T-helper 17 cell (primary cell): ENCODE measurements at places on chromosomes 7 and 10. TPM values are rescaled to one million over a fixed set of nuclear protein-coding genes. Genes with fewer than 3 reads are reported as not detected.

- no peak for DNase-seq
Observed at GRCh38 chr10:114095559-114096337, 52.1 kb downstream of the ADRB1 start.

- DNase-seq: no peak
Observed at GRCh38 chr7:35401217-35401879, 147.4 kb upstream of the TBX20 start.

GSTO2 gene
- 0.70 TPM for total RNA-seq

GRCh38 chr10:92914478-92915325 is 66.4 kb downstream of the EXOC6 start:
- DNase-seq: peak; percentile 13

DNA sequence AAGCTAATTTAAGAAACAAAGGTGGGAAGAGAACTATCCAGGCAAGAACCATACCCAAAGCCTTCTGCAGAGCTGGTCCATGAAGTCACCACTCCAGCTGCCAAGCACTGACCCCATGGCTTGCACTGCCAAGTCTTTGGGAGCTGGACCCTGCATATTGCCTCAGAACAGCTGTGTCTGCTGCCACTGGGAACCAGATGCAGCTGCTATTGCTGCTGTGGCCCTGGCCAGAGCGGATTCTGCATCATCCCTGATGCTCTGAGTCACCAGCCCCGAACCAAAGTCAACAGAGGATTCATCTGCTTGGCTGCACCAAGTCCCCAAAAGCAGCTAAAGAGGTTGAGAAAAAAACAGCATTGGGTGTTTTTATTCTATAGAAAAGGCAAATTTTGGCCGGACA is 39.2 kb upstream of the GSAP start:
- DNase-seq: no peak

GRCh38 chr10:110845192-110845755 is 26.5 kb upstream of the PDCD4 start:
- DNase-seq: no peak

NRG3 gene
- total RNA-seq: not detected

- DNase-seq: no peak
Observed at GRCh38 chr10:64261092-64261491, 739.9 kb downstream of the REEP3 start.

CCSER2 gene
- 138 TPM for total RNA-seq

PPP1R17 gene
- total RNA-seq: not detected

DNA sequence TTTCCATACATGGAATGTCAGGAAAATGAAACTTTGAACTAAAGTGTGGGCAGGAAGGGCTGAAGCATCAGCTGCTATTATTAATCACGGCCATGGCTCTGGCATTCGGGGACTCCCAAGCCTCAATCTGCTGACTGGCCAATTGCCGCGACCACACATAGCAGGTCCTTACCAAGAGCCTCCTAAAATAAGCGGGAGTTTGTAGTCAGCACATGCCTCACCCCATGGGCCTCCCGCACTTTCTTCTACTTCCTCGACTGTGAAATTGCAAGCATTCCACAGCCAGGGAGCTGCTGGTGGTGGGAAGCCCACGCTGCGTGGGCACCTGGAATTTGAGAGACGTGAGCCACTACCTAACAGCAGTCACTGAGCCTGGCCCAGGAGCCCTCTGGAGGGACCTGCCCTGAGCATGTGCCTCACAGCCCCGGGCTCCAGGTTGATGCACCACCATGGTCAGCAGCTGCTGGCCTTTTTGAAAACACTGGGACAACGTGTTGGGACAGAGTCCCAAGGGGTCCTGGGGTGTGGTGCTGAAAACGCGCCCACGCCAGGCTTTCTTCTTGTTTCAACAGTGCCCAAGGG is 211.4 kb downstream of the TNS3 start:
- DNase-seq: no peak

DNA sequence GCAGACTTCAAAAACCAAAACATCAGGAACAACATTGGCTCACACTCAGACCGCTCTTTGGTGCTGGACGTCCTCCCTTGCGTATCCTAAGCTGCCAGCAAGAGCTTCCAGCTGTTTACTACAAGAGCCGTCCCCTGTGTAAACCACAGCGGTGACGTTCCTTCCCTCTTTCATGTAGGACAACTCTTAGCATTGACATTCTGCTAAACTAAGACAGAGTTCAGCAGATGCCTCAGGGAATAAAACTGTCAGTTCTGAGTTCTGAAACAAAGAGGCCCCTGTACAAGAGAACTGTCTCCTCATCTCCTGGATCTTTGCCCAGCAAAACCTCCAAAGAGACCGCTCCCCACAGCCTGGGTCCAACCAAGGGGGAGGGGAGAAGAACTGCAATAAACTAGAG is 57.8 kb upstream of the OPALIN start:
- DNase-seq: no peak

DNA sequence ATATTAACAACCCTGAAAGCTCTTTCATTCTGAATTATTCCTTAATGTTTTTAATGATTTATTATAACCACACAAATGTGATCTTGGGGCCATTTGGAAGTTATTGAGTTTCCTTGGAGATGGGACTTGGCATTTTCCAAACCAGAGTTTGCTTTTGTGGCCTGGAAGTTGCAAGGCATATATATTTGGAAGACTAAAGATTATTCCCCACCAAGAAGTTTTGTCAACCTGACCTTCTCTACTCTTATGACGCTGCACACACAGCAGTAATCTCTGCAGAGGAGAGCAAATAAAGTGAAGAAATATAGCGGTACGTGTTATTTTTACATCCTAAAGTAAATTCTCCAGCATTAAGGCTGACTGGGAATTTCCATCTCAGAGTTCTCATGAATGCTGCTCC is 397.0 kb downstream of the LRMDA start:
- DNase-seq: no peak

GRCh38 chr10:69146759-69147158 is 22.8 kb downstream of the VPS26A start:
- DNase-seq: no peak

INA gene
- total RNA-seq: not detected

GRCh38 chr7:143279186-143280098 is 5.3 kb upstream of the TMEM139 start:
- no peak for DNase-seq

DNA sequence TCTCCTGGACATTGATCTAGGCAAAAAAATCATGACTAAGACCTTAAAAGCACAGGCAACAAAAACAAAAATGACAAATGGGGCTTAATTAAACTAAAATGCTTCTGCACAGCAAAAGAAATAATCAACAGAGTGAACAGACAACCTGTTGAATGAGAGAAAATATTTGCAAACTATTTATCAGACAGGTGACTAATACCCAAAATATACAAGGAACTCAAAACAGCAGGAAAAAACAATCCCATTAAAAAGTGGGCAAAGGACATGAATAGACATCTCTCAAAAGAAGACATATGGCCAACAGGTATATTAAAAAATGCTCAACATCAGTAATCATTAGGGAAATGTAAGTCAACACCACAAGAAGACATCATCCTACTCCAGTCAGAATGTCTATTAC is 166.8 kb downstream of the MTERF1 start:
- no peak for DNase-seq

BBS9 gene
- 23.4 TPM for total RNA-seq

GRCh38 chr7:151847681-151848081 is 29.2 kb downstream of the PRKAG2 start:
- DNase-seq: no peak

AKR1C4 gene
- total RNA-seq: not detected

MINDY4 gene
- 1.6 TPM for total RNA-seq

DNA sequence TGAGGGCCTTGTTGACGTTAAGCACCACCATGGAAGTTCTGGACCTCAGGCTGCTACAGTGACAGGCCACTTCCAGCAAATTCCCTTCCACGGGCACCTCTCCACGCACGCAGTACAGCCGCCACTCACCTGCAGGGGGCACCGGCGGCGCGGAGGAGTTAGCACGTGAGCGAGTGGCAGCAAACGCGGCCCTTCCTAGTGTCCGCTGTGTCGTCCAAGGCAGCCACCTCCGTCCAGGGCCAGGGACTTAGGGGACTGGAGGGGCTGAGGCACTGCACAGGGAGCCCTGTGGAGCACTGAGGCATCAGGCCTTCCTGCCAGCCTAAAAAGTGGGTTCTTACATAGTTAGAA is 164.4 kb downstream of the SVIL start:
- DNase-seq: no peak

GRCh38 chr10:98097616-98098015 is 36.8 kb upstream of the R3HCC1L start:
- no peak for DNase-seq

DNA sequence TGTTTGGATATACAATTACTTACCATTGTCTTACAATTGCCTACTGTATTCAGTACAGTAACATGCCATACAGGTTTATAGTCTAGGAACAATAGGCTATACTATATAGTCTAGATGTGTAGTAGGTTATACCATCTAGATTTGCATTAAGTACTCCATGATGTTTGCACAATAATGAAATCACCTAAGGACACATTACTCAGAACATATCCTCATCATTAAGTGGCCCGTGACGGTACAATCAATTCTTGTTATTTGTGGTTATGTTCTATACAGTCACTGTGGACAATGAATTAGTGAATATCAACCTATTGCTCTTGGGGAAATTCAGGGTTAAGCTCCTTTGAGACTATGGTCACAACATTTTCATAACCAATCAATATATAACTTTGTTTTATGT is 75.6 kb downstream of the MICU1 start:
- no peak for DNase-seq

- DNase-seq: no peak
Observed at GRCh38 chr10:133013463-133013862, 71.1 kb upstream of the CFAP46 start.

ACTL6B gene
- total RNA-seq: not detected

GRCh38 chr7:17058568-17058967 is 176.8 kb upstream of the AGR3 start:
- DNase-seq: no peak

DNA sequence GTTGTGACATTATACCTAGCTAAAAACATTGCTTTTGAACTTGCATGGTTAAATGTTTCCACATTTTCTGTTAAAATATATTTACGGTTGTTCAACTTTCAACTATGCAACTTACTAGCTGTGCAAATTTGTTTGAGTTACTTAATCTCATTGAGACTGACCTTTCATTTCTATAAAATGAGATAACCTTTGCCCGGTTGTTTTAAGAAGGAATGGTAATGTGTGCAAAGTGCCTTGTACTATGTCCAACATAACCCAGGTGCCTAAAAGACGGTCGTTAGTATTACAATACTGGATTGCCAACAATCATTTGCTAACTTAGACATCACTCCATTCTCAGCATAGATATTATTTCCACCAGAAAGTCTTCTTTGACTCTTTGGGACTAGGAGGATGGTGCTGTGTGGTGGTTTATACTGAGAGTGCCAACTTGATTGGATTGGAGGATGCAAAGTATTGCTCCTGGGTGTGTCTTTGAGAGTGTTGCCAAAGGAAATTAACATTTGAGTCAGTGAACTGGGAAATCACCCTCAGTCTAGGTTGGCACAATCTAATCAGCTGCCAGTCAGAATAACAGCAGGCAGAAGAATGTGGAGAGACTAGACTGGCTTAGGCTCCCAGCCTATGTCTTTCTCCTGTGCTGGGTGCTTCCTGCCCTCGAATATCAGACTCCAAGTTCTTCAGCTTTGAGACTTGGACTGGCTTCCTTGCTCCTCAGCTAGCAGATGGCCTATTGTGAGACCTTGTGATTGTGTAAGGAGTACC is 85.2 kb upstream of the PDSS1 start:
- DNase-seq: no peak

PAX4 gene
- not detected for total RNA-seq

IL2RA gene
- total RNA-seq: 51.7 TPM

GRCh38 chr10:88243836-88244730 is 339.0 kb downstream of the RNLS start:
- no peak for DNase-seq

GRCh38 chr7:41053820-41054219 is 649.1 kb downstream of the INHBA start:
- DNase-seq: no peak

- DNase-seq: no peak
Observed at GRCh38 chr7:150721970-150722373, 5.6 kb downstream of the GIMAP1 start.

HOXA2 gene
- total RNA-seq: not detected

CRHR2 gene
- not detected for total RNA-seq

DNA sequence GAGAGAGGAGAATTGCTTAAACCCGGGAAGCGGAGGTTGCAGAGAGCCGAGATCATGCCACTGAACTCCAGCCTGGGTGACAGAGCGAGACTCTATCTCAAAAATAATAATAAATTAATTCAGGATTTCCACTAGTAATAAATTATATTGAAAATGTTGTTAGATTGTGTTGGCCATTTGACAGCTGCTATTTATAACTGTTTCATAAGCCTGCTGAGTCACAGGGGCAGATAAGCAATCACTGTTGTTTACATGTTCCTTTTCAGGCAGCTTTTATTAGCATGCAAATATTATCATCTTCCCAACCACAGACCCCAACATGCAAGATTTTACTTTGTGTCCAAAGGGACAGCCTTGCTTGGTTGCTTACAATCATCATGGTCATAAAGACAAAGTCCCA is 49.5 kb upstream of the ZNF138 start:
- DNase-seq: no peak

DNA sequence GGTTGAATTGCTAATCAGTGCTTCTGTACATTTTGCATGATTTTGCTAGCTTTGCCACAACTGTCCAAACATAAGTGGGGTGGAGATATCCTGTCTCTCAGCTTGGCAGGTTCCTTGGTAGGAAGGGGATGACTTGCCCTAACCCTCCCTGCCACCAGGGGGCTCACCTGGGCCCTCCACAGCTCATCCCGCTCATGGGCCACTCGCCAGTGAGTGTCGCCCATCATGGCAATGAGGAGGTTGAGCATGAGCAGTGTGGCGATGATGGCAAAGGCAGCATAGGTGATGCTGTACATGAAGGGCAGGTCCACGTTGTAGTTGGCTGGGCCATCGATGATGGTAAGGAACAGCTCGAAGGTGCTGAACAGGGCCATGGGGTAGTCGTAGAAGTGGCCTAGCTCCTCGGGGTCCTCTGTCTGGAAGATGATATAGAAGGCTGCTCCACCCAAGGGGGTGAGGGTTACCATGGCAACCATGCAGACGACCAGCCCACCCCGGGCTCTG is 12.2 kb downstream of the TRPV6 start:
- DNase-seq: no peak

TEX47 gene
- not detected for total RNA-seq

ECHS1 gene
- total RNA-seq: 20.2 TPM

SPAM1 gene
- not detected for total RNA-seq

GRCh38 chr10:124824507-124824906 is 22.9 kb downstream of the ABRAXAS2 start:
- no peak for DNase-seq
